Nucleus accumbens (tissue), 56 donors: ENCODE measurements at places on chromosomes 11 and 22.
A peak's percentile ranks its signal among the peaks of the same experiment; 100 is the strongest.

DNA sequence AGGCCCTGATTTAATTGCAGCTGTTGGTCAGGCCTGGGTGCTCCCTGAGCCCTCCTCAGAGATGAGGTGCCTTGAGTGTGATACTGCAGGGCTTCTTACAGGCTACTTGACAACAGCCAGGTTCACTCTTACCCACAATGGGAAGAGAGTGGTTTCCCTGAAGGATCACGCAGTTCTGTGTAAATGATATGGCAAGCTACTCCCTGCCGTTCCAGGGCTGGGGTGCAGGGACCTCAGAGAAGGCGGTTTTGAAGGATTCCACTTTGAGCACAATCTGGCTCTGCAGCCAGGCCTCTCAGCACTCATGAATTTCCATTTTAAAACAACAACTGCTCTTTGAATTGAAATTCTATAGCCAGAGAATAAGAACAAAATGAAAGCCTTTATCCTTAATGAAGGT is 92.9 kb downstream of the SLC17A6 start:
- DNase-seq: no peak

DNA sequence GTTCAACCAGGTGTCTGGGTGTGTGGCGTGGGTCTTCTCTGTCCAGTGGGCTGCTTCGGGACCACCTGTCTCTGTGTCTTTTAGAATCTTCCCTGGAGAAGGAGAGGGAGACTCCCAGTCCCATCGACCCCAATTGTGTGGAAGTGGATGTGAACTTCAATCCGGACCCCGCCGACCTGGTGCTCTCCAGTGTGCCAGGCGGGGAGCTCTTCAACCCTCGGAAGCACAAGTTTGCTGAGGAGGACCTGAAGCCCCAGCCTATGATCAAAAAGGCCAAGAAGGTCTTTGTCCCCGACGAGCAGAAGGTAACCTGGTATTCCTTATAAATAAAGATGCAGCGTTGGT is 12.2 kb downstream of the TEF start:
- DNase-seq: no peak

GRCh38 chr11:14623036-14623435 is 20.6 kb upstream of the PDE3B start:
- DNase-seq: no peak

DNA sequence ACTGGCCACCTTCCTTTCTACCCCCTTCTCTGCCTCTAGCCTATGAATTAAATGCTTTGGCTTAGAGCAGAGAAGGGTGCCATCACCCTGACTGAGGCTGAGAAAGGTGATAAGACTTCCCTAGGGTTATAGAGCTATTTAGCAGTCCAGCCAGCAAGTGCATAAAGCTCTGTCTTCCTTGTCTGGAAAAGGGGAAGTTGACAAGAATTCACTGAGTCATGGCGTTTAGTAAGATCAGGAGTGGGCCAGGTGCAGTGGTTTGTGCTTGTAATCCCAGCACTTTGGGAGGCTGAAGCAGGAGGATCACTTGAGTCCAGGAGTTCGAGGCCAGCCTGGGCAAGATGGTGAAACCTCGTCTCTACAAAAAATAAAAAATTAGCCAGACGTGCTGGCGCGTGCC is 63.1 kb downstream of the LHFPL7 start:
- DNase-seq: no peak

DNA sequence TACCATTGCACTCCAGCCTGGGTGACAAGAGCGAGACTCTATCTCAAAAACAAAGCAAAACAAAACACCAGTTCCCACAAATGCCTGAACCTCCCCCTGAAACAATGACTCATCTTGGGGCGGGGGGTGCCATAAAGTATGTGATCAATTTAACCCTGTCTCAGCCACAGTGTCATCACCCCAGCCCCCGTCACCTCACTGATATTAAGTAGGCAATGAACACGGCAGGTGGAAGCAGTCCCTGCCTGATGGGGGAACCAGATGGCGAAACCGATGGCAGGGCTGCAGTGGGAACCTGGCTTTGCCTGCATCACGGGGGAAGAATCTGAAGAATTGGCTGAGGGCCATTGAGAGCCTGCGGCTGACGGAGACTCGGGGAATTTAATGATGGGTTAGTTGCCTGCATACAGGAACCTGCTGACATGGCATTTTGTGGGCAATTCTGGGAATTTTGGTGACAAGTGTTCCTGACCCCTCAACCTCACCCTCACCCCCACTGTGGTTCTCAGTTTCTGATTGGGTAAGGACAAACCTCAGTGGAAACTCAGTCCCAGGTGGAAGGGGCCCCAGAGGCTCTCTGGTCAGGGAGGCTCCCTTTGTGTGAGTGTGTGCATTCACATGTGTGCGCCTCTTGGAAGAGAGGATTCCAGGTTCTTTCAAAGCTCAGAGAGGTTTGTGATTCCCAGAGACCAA is 39.1 kb upstream of the SHISAL1 start:
- no peak for DNase-seq

GRCh38 chr22:43825651-43826050 is 13.5 kb upstream of the EFCAB6 start:
- no peak for DNase-seq

GRCh38 chr11:1598816-1599215 is 722 bp upstream of the KRTAP5-2 start:
- DNase-seq: no peak

DNA sequence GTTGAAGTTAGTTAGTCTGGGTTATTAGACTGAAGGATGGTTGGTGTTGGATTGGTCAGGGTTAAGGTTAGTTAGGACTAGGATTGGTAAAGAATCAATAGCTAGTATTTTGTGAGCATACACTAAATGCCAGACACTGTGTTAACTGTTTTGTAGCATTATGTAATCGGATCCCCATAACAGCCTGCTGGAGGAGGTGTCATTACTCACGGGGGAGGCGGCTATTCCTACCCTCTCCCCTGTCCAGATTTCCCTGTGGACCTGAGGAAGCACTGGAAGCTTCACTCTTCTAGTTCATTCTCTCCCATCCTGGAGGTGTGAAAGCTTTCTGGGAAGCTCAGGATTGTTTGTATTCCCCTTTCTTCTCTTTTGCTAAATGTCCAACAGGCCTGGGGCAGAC is 40.5 kb upstream of the KCNJ11 start:
- DNase-seq: no peak

- DNase-seq: no peak
These were observed 62.2 kb downstream of the IGLL1 start for GRCh38 chr22:23517804-23518375.

DNA sequence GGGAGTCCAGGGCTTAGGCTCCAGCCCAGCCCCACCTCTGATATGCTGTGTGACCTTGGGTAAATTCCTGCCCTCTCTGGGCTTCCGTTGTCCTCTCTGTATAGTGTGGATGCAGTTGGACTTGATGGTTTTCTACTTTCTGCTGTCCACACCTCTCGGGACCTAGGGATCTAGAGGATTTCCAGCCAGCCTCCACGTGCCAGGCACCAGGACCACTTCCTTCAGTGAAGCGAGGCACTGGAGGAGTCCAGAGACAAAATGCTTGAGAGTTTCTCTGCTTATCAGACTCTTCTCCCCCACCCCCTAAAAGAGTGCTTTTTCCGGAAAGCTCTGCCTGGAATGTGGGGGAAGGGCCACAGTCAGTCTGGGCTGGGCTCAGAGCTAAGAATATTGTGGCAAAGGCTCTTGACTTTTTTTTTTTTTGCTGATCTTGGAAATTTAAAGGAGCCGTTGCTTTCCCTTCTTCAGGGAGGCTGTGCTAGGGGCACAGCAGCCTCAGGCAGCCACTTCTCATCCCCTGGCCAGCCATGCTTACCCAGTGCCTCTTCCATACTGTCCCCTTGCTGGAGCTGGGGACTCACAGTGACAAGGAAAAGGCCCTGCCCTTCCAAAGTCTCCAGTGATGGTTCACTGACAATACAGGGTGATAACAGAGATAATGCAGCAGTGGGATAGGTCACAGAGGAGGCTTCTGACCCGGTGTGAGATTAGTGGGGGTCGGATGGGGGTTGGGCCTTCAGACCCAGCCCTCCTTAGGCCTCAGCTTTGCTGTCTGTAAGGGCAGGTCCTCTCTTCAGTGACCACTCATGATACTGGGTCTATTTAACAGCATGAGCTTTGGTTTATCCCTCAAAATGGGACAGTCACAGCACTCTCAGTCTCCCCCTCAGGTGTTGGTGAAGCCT is 2.9 kb upstream of the SERPINH1 start:
- no peak for DNase-seq

- peak; percentile 71 for DNase-seq
These were observed 8.4 kb downstream of the MRPL48 start for GRCh38 chr11:73795925-73796632.

DNA sequence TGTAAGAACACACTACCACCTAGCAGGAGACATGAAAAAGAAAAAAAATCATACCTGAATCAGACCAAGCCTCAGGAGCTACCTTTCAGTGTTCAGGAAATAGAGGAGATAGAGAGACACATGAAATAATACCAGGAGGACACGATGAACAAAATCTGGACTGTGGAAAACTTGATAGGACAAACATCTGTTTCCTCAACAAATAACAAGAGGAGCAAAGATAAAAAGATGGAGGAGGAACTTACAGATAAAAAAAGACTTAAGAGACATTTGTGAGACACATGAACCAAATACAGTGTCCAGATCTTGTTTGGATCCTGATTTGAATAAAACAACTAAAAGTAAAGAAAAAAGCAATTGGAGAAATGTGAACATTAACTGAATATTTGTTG is 12.4 kb upstream of the KCNE3 start:
- no peak for DNase-seq

- no peak for DNase-seq
These were observed 33.2 kb downstream of the PPP2R1B start for GRCh38 chr11:111733016-111733415.
